ENCODE measurements at places on chromosomes 1 and 21. TPM values are rescaled to one million over a fixed set of nuclear protein-coding genes. Genes with fewer than 3 reads are reported as not detected.

ARTN gene
- 4.9 TPM for total RNA-seq

GRCh38 chr1:94917251-94917650, 9.7 kb downstream of the CNN3 start:
- no peak for DNase-seq
- no peaks in the 10 kb centered on the region for H3K36me3 ChIP-seq
- H3K27me3 ChIP-seq: no peaks in the 10 kb centered on the region
- peaks cover 5% of the 10 kb centered on the region for H3K4me1 ChIP-seq
- no peak overlapping the region for H3K4me3 ChIP-seq
- no peak overlapping the region for H3K27ac ChIP-seq

ZBTB40 gene
- total RNA-seq: 21.2 TPM

- no peak for DNase-seq
- no peaks in the 10 kb centered on the region for H3K36me3 ChIP-seq
- H3K4me3 ChIP-seq: no peak overlapping the region
- no peak overlapping the region for H3K27ac ChIP-seq
Observed at GRCh38 chr1:64090436-64090835, 113.0 kb upstream of the UBE2U start.

DNA sequence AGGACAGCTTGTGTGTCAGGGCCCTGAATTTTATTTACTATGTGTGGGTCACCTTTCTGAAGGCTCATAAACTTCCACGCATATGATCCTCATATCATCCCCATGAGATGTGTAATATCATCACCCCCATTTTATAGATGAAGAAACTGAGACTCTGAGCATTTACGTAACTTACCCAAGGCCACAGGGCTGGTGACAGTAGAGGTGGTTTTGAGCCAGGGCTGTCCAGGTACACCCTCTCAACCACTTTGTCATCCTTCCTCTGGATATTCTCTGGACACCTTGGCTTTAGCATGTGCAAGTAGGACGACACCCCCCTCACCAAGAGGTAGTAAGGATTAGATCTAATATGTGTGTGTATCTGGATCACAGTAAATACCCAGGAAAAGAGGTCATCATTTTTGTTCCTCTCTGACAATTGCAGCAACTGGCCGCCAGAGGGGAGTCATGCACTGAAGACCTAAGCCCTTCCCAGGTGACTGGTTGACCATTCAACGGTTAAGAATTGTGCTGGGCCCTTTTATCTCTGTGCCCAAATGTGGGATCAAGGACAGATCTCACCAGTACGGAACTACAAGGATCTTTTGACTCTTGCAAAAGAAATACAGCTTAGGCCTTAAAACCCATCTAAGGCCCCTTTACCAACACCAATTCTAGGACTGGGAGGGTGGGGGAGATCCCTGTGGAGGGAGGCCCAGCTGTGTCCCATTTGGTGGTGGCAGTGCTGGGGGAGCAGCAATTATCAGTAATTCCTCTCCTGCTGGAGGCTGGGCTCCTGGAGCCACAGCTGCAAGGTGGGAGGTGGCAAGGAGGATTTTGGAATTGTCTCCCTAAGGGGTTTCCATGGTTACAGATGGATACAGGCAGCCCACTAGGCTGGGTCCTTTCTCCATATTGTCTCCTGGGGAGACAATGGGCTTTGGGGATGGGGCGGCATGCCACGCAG, 13.7 kb upstream of the E2F2 start:
- no peaks in the 10 kb centered on the region for H3K4me1 ChIP-seq
- H3K27ac ChIP-seq: no peak overlapping the region
- peak; percentile 89 for DNase-seq
- no peaks in the 10 kb centered on the region for H3K36me3 ChIP-seq
- H3K27me3 ChIP-seq: no peaks in the 10 kb centered on the region

ATP5PF gene
- total RNA-seq: 80.5 TPM

PLPPR4 gene
- 3.8 TPM for total RNA-seq

CD1B gene
- total RNA-seq: not detected

SPATA21 gene
- total RNA-seq: not detected

DNA sequence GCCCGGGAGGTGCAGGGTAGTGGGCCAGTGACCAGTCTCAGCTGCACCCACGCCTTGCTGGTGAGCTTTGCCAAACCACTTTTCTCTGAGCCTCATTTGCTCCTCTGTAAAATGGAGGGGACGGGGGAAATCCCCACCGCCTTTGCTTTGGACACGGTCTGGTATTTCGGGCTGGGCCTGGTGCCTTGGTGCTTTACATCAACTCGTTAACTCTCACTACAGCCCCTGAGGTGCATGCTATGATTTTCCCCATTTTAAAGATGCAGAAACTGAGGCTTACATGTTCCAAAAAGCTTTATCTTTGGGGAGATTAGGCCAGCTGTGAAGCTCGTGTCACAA, 116.1 kb upstream of the RUNX3 start:
- no peaks in the 10 kb centered on the region for H3K36me3 ChIP-seq
- no peak overlapping the region for H3K4me3 ChIP-seq
- no peak overlapping the region for H3K27ac ChIP-seq
- H3K27me3 ChIP-seq: no peaks in the 10 kb centered on the region
- DNase-seq: no peak

GRCh38 chr1:230308039-230308438, 118.1 kb downstream of the PGBD5 start:
- H3K27me3 ChIP-seq: no peaks in the 10 kb centered on the region
- peak; percentile 89 for DNase-seq
- peaks cover 2% of the 10 kb centered on the region for H3K4me1 ChIP-seq
- H3K27ac ChIP-seq: no peak overlapping the region
- no peak overlapping the region for H3K4me3 ChIP-seq

GRCh38 chr1:181104790-181105133, 16.3 kb downstream of the IER5 start:
- no peaks in the 10 kb centered on the region for H3K27me3 ChIP-seq
- no peaks in the 10 kb centered on the region for H3K36me3 ChIP-seq
- H3K4me1 ChIP-seq: no peaks in the 10 kb centered on the region
- H3K27ac ChIP-seq: no peak overlapping the region
- peak overlapping the region; percentile 68 for H3K4me3 ChIP-seq
- DNase-seq: no peak

GRCh38 chr21:44653123-44653522, 1.3 kb downstream of the KRTAP12-4 start:
- no peak overlapping the region for H3K27ac ChIP-seq
- no peaks in the 10 kb centered on the region for H3K27me3 ChIP-seq
- H3K4me1 ChIP-seq: no peaks in the 10 kb centered on the region
- no peaks in the 10 kb centered on the region for H3K36me3 ChIP-seq

GRCh38 chr21:35303085-35303484, 254.0 kb upstream of the RUNX1 start:
- no peak overlapping the region for H3K4me3 ChIP-seq
- no peak overlapping the region for H3K27ac ChIP-seq
- DNase-seq: no peak
- H3K36me3 ChIP-seq: no peaks in the 10 kb centered on the region

DNA sequence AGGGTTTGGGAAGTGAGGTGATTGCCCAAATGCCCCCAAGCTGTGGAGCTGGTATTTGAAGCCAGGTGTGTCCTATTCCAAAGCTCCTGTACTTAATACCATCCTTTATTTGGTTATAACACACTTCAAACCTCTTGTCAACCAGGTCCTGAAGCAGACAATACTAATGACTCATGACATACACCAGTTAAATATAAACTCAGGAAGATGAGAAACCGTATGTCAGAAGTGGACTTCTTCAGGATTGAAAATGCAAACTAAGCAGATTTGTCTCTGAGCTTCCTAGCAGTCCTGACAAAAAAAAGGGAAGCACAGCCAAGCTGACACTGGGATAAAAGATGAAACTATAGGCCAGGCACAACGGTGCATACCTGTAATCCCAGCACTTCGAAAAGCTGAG, 70.6 kb downstream of the ALPL start:
- no peak for DNase-seq
- no peaks in the 10 kb centered on the region for H3K27me3 ChIP-seq
- H3K4me3 ChIP-seq: no peak overlapping the region
- no peaks in the 10 kb centered on the region for H3K4me1 ChIP-seq
- H3K36me3 ChIP-seq: no peaks in the 10 kb centered on the region

- no peaks in the 10 kb centered on the region for H3K4me1 ChIP-seq
- no peaks in the 10 kb centered on the region for H3K27me3 ChIP-seq
- no peak for DNase-seq
- no peak overlapping the region for H3K4me3 ChIP-seq
- no peaks in the 10 kb centered on the region for H3K36me3 ChIP-seq
Observed at GRCh38 chr1:168980656-168981055, 125.8 kb upstream of the ATP1B1 start.

GRCh38 chr1:165603810-165604209, 27.2 kb upstream of the MGST3 start:
- H3K4me1 ChIP-seq: no peaks in the 10 kb centered on the region
- H3K27ac ChIP-seq: no peak overlapping the region
- H3K36me3 ChIP-seq: no peaks in the 10 kb centered on the region
- no peak for DNase-seq

NCMAP gene
- 0.81 TPM for total RNA-seq

- H3K27ac ChIP-seq: no peak overlapping the region
- H3K27me3 ChIP-seq: peaks cover 1% of the 10 kb centered on the region
- H3K4me1 ChIP-seq: no peaks in the 10 kb centered on the region
- H3K36me3 ChIP-seq: no peaks in the 10 kb centered on the region
Observed at GRCh38 chr1:177142791-177143271, 21.7 kb downstream of the ASTN1 start.

GRCh38 chr1:99193431-99193830, 70.9 kb upstream of the PLPPR4 start:
- DNase-seq: no peak
- H3K4me3 ChIP-seq: no peak overlapping the region
- H3K27ac ChIP-seq: no peak overlapping the region
- no peaks in the 10 kb centered on the region for H3K36me3 ChIP-seq
- peaks cover 1% of the 10 kb centered on the region for H3K4me1 ChIP-seq
- no peaks in the 10 kb centered on the region for H3K27me3 ChIP-seq

DNA sequence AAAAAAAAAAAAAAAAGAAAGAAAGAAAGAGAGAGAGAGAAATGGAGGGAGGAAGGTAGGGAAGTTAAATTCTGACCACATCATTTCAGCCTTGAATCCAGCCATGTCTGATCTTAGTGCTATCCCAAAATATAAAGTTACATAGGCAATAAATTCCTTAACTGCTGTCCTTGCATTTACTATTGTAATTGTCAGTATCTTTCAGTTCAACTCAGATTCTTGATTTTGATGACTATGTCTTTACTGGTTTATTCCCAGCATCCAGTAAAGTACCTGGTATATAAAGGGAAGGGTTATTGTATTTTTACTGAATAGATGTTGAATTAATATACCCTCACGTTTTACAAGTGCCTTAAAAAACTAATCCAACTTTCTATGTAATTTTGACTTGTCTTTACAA, 8.9 kb upstream of the COP1 start:
- H3K36me3 ChIP-seq: no peaks in the 10 kb centered on the region
- no peak overlapping the region for H3K4me3 ChIP-seq
- no peak for DNase-seq
- H3K4me1 ChIP-seq: no peaks in the 10 kb centered on the region

- H3K4me1 ChIP-seq: no peaks in the 10 kb centered on the region
- DNase-seq: no peak
- no peak overlapping the region for H3K4me3 ChIP-seq
- H3K27me3 ChIP-seq: no peaks in the 10 kb centered on the region
- H3K27ac ChIP-seq: no peak overlapping the region
Observed at GRCh38 chr1:51324251-51325010, 5.9 kb downstream of the TTC39A start.

CENPS gene
- 4.3 TPM for total RNA-seq

GRCh38 chr1:57384284-57384683, 39.6 kb downstream of the DAB1 start:
- H3K4me1 ChIP-seq: no peaks in the 10 kb centered on the region
- H3K36me3 ChIP-seq: no peaks in the 10 kb centered on the region
- H3K27ac ChIP-seq: no peak overlapping the region
- no peak for DNase-seq
- no peaks in the 10 kb centered on the region for H3K27me3 ChIP-seq

LHX8 gene
- total RNA-seq: not detected

GRCh38 chr21:26835027-26835713, 10.0 kb downstream of the ADAMTS1 start:
- peak; percentile 72 for DNase-seq
- H3K36me3 ChIP-seq: peaks cover 7% of the 10 kb centered on the region
- no peak overlapping the region for H3K4me3 ChIP-seq
- no peaks in the 10 kb centered on the region for H3K4me1 ChIP-seq
- H3K27ac ChIP-seq: no peak overlapping the region

GRCh38 chr1:207754974-207755700, 3.3 kb downstream of the CD46 start:
- H3K27ac ChIP-seq: no peak overlapping the region
- DNase-seq: no peak
- no peaks in the 10 kb centered on the region for H3K27me3 ChIP-seq
- no peaks in the 10 kb centered on the region for H3K4me1 ChIP-seq

- no peaks in the 10 kb centered on the region for H3K36me3 ChIP-seq
- peaks cover 2% of the 10 kb centered on the region for H3K27me3 ChIP-seq
- H3K4me1 ChIP-seq: no peaks in the 10 kb centered on the region
- no peak for DNase-seq
- H3K27ac ChIP-seq: no peak overlapping the region
Observed at GRCh38 chr1:38964140-38964548, 22.5 kb upstream of the RHBDL2 start.

DNA sequence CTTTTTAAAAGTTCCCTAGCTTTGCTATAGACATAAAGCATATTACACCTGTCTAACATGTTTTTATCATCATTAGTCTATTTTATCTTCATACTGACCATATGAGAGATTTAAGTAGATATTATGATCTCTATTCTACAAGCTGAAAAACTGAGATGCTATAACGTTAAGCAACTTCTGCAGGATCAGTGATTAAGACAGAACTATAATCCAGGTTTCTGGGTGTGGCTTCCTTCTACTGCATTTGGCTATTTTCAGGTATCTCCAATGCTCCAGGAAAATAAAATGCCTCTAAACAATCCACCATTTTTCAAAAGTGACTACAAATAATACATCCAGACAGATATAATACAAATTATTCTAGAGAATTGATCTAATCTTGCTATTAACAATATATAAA, 53.4 kb downstream of the RGS2 start:
- H3K4me3 ChIP-seq: no peak overlapping the region
- H3K27ac ChIP-seq: no peak overlapping the region
- H3K36me3 ChIP-seq: no peaks in the 10 kb centered on the region
- no peak for DNase-seq

FAM151A gene
- total RNA-seq: not detected

C1orf87 gene
- 0.51 TPM for total RNA-seq

GRCh38 chr1:237050185-237050584, 8.2 kb downstream of the RYR2 start:
- no peaks in the 10 kb centered on the region for H3K36me3 ChIP-seq
- DNase-seq: no peak
- H3K4me1 ChIP-seq: no peaks in the 10 kb centered on the region
- no peak overlapping the region for H3K4me3 ChIP-seq

- H3K27me3 ChIP-seq: no peaks in the 10 kb centered on the region
- no peak for DNase-seq
- H3K4me3 ChIP-seq: no peak overlapping the region
- H3K27ac ChIP-seq: no peak overlapping the region
- H3K4me1 ChIP-seq: no peaks in the 10 kb centered on the region
Observed at GRCh38 chr21:37219761-37220432, 47.2 kb downstream of the VPS26C start.

PTPN22 gene
- 6.7 TPM for total RNA-seq
